Posterior vena cava (tissue), 2 donors: ENCODE measurements at places on chromosomes 6 and 20. TPM values are rescaled to one million over a fixed set of nuclear protein-coding genes. Genes with fewer than 3 reads are reported as not detected.

DNA sequence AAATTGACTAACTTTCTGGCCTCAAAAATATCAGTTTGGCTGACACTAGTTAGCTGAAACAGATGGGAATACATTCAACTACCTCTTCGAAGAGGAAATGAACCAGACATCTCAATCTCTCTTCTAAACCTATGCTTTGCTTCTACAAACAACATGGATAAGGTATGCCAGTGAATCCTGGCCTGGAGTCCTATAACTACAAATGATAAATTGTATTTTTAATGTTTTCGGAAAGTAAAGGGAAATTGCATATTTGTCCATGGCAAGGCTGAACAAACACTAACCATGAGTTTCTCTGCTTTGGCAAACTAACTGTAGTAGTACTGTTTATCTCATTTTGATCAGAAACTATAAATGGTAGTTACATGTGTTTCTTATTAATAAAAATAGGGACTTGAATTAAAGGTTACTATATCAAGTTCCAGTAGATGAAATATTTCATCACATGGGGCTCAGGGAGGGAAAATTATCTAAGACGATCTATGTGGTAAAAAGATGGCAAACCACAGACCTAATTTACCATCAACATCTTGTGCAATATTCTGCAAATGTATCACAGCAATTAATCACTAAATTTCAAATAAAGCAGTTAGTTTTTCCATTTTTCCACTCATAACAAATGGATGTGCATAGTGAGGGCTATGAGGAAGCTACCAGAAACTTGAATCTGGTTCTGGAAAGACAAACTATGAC lies 76.8 kb downstream of the COL12A1 start:
- no peak for DNase-seq

DNA sequence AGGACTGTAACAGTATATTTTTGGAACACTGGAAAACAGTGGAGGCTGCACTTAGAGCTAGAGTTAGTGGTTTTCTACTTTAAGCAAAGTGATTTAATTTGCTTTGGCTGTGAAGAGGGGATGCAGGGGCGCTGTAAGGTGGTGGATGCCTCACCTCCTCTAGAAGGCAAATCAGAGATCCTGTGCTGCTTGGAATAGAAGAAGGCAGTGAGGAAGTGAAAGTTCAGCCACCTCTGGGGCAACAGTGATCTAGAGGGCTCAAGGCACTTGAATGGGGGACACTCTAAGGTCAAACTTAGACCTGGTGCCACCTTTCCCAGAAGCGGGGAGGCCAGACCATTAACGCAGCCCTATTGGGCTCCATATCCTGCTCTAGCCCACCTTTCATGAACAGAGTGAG lies 19.0 kb upstream of the SNRPB2 start:
- DNase-seq = no peak

DNA sequence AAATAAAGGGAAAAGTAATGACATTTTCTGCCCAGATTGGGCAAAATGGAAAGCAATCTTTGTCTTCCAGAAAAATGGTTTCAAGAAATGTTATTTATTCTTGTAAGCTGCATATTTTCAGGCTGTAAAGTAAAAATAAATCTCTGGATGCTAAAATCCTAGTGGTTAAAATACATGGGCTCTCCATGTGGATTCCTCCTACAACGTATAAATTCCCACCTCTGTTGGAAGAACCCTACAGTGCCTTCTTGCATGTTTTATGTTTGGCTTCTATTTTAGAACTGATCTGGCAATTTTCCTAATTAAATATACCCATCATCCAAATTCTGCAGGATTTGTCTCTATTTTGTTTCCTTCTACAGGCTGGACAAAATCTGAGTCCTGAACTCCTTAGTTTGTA lies 528.9 kb downstream of the COL12A1 start:
- DNase-seq = no peak

- DNase-seq = no peak
These were observed 129.4 kb downstream of the LY86 start for GRCh38 chr6:6717953-6718352.

The HCRTR2 gene
- total RNA-seq = not detected

- no peak for DNase-seq
These were observed 299.9 kb upstream of the BMP2 start for GRCh38 chr20:6467562-6467961.

- DNase-seq = no peak
These were observed 49.2 kb downstream of the GNAS start for GRCh38 chr20:58901488-58902402.

The ISM1 gene
- total RNA-seq = 25.8 TPM

The CGAS gene
- total RNA-seq = 6.2 TPM

The DDR1 gene
- 25.2 TPM for total RNA-seq

DNA sequence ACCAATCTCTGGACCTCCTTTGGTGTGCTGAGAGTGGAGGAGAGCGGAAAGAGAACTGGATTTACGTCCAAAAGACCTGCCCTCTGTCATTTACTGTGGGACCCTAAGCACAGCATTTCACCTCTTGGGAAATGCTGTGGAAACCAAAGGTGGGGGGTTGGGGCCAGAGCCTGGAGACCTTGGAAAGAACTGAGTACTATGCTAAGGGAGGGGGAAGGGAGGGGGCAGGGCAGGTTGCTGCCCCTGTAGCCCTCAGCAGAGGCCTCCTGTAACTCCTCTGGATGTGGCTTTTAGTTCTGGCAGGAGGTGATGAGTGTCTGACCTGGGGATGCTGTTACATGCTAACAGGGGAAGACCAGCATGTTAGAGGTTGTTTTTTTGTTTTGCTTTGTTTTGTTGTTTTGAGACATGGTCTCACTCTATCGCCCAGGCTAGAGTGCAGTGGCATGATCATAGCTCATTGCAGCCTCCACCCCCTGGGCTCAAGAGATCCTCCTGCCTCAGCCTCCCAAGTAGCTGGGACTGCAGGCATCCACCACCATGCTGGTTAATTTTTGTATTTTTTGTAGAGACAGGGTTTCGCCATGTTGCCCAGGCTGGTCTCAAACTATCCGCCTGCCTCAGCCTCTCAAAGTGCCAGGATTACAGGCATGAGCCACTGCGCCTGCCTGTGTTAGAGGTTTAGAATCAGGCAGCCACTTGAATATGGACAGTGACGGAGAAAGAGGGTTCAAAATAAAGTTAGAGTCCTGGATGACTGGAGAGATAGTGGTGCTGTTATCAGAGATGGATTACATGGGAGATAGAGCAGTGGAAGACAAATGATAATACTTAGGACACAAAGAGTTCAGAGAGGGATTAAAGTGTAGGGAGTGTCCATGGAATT lies 18.4 kb upstream of the PARD6B start:
- peak; percentile 20 for DNase-seq

The APMAP gene
- 45.6 TPM for total RNA-seq

- DNase-seq = no peak
These were observed 97.9 kb downstream of the ARID1B start for GRCh38 chr6:156875062-156875461.

DNA sequence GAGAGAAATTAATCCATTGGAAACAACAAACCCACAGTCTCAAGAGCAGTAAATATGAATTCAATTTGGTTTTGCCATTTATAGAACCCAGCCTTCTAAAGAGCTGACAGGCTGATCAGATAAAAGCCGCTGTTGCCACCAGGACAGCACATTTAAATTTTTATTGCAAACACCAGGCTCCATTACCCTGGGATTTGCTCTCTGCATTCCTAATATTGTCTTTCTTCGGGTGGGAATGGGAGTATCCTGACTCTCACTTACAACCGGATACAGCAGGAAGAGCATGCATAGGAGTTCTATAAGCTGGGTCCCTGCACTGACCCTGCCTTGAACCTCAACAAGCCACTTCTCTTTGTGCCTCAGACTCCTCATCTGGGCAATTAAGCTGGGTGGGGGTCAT lies 142.9 kb downstream of the LRFN2 start:
- DNase-seq = no peak

- no peak for DNase-seq
These were observed 167.3 kb downstream of the TRMT11 start for GRCh38 chr6:126153661-126154060.

DNA sequence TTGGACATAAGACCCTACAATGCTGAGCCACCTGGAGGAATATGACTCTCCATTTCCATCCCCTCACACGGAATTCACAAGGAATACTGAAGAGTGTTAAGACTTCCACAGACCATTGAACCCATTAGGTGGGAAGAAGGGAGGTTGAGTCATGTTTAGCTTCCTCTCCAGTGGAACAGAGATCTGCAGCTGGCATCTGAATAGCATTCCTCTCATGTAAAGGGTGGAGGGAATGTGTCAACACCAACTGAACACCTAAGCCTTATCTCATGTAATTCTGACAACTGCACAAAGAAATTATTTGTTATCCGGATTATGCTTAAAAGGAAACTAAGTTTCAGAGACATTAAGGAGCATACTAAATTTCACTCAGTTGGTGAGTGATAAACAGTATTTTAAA lies 705.9 kb downstream of the MAFB start:
- DNase-seq = no peak

DNA sequence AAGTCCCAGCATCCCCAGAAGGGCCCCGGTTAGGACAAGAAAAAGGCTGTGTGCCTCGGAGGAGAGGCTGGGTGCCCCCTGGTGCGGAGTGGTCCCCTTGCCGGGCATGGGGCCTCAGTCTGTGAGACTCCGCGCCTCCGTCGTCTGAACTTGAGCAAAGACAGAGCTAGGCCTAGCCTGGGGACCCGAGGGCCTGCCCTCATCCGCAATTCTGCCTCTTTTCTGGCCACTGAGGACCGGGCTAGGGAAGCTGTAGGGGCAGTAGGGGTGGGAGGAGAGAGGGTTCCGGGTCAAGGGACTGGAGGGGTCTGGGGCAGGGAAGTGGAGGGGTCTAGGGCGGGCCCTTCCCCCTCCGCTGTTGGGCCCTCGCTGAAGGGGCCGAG lies 550 bp upstream of the HSPA12B start:
- DNase-seq = no peak

- DNase-seq = peak; percentile 42
These were observed 42.6 kb downstream of the UBE2V1 start for GRCh38 chr20:50070361-50070760.

The PGC gene
- not detected for total RNA-seq

- no peak for DNase-seq
These were observed 53.3 kb downstream of the CAP2 start for GRCh38 chr6:17446713-17447112.

GRCh38 chr6:45676380-45676779 lies 298.6 kb upstream of the SUPT3H start:
- DNase-seq = no peak

GRCh38 chr6:2257363-2257762 lies 12.0 kb upstream of the GMDS start:
- no peak for DNase-seq
